ENCODE measurements at places on chromosomes 1 and 21.

DNA sequence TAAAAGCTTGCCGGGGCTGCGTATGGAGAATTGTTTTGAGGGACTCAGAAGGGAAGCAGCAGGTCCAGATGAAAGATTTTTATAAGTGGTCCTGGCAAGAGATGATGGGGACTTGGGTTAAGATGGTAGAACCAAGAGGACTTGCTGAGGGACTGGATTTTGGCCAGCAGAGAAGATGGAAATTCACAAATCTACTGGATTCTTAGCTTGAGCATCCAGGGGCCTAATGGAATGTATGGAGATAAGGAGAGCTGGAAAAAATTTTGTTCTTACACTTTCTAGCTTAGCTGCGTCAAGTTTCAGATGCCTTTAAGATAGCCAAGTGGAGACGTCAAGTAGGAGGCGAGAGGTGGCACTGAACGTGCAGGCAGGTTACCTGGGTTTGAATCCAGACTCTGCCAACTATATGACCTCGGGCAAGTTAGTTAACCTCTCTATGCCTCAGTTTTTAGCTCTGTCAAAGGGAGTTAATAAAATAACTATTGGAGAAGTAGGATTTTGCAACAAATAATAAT lies 3.4 kb upstream of the RBP7 start:
- no peak for DNase-seq

DNA sequence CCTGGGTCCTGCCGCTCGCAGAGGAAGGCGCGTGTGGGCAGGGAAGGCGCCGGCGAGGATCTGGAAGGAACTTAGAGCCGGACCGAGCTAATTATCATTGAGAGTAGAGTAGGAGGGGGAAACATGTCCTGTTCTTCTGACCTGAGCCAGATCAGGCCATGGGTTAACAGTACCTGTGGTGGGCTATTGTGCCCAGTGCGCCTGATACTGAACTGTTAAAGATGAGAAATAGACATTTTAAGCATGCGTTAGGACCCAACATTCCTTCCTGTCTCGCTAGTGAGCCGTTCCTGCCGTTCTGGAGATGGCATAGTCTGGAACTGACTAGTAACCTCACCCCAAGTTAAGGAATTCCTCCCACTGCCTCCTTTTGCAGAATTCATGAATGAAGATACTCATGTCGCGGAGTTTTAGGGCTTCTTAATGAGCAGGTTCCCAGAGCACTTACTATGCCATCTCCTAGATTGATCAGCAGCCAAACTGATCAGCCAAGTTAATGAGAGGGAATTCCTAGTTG lies 870 bp downstream of the STRIP1 start:
- no peak for DNase-seq

- DNase-seq = no peak
These were observed 182.1 kb upstream of the ADAMTS5 start for GRCh38 chr21:27149034-27149433.

GRCh38 chr21:21463456-21463855 lies 465.2 kb downstream of the NCAM2 start:
- no peak for DNase-seq
